Stimulated activated CD4-positive, alpha-beta T cell treated with anti-CD3 and anti-CD28 coated beads, TNF-alpha, amount 100 ng/mL, for 48 hours (primary cell): ENCODE measurements at places on chromosomes 2 and 18.

GRCh38 chr2:140457483-140457882 lies 1673.3 kb downstream of the LRP1B start:
- DNase-seq: no peak

- no peak for DNase-seq
These were observed 67.8 kb downstream of the PSMG2 start for GRCh38 chr18:12770469-12771219.

- DNase-seq: no peak
These were observed 31.5 kb downstream of the LBH start for GRCh38 chr2:30262716-30263309.

GRCh38 chr2:16175247-16175825 lies 235.0 kb downstream of the MYCN start:
- DNase-seq: no peak

DNA sequence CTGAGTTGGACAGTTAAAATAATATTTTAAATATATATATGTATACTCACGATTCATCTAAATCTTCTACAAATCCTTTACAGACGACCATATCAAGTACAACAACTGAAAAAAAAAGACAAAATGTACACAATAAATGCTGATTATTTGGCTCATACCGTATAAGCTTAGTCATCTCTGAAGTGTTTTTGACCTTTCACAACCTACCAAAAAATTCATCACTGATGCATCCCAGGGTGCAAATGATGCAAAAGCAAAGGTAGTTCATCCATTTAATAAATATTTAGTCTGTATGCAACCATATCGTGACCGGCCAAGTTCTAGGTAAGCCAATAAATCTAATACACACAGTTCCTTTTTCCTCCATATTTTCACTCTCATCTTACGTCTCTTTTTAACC lies 1.1 kb downstream of the TMX3 start:
- DNase-seq: no peak

DNA sequence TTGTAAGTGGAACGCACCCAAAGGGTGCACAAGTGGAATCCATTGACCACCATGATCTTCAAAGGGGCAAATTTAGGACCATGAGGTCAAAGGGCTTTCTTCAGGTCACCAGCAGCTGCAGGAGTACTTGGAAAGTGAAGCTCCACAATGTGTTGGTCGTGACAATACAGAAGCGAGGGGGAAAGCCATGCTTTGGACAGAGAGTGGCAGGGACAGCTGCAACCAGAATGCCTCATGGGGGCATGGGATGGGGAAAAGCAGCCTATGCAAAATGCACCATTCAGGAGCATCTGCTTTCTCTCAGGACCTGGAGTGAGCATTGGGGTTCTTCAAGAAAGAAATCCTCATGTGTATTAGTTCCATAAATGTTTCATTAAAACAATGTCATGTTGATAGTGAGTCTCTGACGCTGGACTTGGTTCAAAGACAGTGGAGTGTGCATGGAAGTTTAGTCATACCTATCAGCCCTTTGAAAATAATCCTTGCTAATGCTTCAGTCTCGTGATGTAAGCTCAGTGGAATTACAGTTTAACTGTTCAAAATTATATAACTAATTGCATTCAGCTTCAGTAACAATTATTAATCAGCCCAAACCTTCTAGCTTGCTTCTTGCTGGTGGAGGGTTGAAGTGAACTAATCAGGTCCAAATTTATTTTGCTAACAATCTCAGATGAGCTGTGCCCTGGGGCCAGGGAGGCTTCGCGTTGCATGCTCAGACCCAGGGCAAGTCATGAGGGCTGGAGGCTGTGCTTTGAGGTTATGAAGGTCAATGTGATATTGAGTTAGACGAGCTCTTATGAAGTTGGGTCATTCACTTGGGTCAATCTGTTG lies 41.6 kb downstream of the ACKR3 start:
- DNase-seq: no peak

DNA sequence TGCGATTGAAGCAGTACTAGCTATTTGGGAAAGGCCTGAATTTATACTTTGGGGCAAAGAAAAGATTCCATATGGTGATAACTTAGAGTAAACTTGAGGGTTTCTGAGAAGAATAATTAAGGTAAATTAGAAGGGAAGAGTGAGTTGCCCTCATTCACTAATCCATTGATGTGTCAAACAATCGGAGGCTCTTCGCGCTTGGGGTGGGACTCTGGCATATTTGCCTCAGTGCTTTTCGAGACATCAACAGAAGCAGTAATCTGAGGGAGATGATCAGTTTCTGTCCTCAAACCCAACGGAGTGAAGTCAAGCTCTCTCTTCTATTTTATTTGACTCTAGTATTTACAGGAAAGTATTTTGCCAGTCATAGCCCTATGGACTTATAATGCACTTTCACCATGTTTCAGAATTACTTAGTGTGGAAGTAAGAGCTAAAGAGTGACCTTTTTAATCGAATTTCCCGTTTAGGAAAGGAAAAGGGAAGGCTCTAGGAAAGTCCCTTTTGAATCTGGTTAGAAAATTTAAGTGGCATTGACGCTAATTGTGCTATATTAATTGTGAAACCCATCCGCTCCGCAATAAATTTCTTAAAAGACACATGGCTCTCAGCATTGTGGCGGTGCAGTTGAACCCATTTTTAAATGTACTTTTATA lies 1.3 kb downstream of the RAB10 start:
- DNase-seq: no peak

GRCh38 chr2:169240405-169240804 lies 121.9 kb downstream of the LRP2 start:
- no peak for DNase-seq

GRCh38 chr18:49227441-49228165 lies 232.8 kb downstream of the DYM start:
- DNase-seq: peak; percentile 50

DNA sequence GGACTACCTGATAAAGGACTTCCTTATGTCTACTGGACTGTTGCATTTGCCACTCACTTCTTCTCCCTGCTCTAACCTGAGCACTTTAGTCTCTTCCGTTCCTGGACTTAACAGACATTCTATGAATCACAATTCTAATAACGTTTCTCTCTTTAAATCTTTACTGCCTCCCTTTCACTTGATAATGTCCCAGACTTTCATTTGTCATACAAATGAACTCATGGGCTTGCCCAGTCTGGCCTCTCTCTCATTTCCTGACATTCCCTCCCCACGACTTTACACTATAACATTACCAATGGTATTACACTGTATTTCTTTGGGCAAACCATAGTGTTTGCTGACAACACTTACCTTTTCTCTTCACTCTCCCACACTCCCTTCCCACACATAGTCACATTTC lies 540.7 kb upstream of the TMEFF2 start:
- DNase-seq: no peak

GRCh38 chr2:225637259-225637658 lies 237.7 kb downstream of the NYAP2 start:
- DNase-seq: no peak

DNA sequence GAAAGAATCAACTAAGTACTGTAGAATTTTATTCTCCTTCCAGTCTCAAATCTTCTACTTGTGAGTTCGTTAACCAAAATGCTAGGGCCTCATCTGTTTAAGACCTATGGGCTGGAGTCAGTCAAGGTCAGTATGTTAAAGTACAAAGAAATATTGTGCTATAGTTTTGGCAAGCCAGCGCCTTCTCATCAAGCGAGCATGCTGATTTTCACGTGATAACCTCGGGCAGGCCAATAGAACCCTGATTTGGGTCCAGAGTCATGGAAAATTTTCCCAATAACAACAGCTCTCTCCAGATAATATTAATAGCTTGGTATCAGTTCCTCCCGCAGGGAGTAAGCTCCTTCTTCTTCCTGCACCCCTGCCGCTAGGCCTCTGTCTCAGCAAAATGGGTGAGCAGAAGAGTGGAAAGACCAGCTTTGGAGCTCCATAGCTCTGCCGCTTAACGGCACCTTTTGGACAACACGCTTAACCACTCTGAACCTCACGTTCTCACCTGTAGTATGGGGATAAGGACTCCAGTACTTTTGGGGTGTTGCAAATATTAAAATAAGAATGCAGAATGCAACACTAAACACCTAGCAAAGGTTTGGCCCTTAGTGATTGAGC lies 11.7 kb downstream of the CABLES1 start:
- no peak for DNase-seq

- DNase-seq: no peak
These were observed 188.3 kb upstream of the STON1 start for GRCh38 chr2:48341551-48342133.

DNA sequence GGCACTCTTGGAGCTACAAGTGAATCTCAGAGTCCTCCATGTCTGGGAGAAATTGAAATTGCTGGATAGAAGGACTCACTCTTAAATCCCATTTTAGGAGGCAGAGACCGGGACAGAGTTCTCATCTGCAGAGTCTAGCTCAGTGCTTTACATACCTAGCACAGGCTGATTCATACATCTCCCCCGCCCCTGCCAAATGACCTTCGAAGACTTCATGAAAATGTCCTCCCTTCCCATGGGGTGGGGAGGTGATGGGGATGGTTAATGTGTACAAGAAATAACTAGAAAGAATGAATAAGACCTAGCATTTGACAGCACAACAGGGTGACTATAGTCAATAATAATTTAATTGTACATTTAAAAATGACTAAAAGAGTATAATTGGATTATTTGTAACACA lies 8.2 kb upstream of the SERPINB5 start:
- no peak for DNase-seq

GRCh38 chr2:225064928-225065327 lies 22.7 kb upstream of the DOCK10 start:
- no peak for DNase-seq

DNA sequence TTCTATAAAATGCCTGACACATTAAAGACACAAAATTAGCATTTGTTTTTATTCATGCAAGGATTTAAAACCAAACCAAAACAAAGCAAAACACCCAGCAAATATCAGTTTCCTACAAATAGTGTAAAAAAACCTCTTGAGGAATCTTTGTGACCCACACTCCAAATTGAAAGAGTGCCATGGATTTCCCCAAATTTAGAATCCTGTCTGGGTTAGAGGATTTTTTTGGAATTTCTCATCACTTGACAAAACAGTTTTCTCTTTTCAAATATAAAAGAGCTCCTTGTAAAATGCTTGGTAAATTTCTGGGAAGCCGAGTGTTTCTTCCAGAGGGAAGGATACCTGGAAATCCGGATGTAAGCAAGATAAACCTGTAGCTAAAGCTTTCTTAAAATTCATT lies 1.7 kb upstream of the FN1 start:
- DNase-seq: no peak

GRCh38 chr2:159349674-159350299 lies 63.3 kb upstream of the WDSUB1 start:
- DNase-seq: no peak

GRCh38 chr18:48815179-48815515 lies 135.6 kb downstream of the SMAD7 start:
- no peak for DNase-seq

GRCh38 chr2:132678483-132678882 lies 8.5 kb upstream of the LYPD1 start:
- DNase-seq: no peak

- DNase-seq: no peak
These were observed 123.5 kb downstream of the PLEKHM3 start for GRCh38 chr2:207901829-207902228.

DNA sequence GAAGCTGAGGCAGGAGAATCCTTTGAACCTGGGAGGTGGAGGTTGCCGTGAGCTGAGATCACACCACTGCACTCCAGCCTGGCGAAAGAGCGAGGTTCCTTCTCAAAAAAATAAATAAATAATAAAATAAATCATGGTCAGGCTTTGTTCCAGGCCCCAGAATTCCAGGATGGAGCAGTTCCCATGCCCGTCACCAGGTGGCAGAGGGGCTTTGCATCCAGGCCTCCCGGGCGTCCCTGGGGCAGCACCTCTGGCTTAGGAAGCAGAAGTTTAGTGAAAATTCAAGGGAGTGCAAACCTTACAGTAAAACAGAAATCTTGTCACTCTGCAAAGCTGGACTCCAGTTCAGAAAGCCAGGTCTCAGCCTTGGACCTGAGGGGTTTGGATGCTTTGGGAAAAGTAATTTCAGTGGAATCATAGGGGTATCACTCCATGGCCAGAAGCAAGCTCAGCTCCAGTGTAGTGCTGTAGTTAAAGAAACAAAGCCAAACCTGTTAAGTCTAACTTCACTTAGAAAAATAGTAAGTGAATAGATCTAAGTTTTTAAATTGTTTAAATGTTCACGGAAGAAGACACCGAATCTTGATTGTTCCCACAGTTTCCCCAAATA lies 512.7 kb downstream of the CMPK2 start:
- DNase-seq: no peak

DNA sequence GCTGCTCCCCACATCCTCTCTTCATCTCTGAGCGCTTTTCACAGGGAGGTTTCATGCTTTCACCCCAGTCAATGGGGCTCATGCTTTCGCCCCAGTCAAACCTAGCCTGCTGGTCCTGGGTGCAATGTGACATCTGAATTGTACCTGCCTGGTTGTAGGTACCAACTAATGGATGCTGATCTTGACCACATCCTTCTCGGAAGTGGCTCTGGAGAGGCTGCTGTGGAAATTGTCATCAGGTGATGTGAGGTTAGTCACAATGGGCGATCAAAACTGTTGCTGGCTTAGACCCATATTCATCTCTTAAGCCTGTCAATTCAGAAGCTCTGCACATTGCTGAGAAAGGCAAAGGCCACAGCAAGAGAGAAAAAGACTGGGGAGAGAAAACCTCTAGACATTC lies 32.7 kb upstream of the ALKAL2 start:
- DNase-seq: no peak

DNA sequence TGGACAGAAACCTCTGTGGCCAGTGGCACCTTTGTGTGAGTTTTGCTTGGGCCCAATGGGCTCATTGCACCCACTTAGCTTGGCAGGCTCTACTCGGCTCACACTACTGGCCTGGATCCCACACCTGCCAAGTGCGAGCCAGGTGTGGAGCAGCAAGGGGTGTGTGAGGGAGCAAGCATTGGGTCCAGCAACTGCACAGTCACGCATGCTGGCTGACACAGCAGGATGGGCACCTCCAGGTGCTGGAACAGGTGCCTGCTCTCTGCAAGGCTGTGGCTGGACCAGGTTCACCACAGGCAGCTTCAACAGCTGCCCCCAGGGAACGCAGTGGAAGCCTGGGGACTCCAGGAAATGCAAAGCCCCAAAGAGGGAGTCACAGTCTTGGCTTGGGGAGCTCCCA lies 94.2 kb downstream of the DOK6 start:
- DNase-seq: no peak
